ENCODE measurements at places on chromosomes 3 and 15.

DNA sequence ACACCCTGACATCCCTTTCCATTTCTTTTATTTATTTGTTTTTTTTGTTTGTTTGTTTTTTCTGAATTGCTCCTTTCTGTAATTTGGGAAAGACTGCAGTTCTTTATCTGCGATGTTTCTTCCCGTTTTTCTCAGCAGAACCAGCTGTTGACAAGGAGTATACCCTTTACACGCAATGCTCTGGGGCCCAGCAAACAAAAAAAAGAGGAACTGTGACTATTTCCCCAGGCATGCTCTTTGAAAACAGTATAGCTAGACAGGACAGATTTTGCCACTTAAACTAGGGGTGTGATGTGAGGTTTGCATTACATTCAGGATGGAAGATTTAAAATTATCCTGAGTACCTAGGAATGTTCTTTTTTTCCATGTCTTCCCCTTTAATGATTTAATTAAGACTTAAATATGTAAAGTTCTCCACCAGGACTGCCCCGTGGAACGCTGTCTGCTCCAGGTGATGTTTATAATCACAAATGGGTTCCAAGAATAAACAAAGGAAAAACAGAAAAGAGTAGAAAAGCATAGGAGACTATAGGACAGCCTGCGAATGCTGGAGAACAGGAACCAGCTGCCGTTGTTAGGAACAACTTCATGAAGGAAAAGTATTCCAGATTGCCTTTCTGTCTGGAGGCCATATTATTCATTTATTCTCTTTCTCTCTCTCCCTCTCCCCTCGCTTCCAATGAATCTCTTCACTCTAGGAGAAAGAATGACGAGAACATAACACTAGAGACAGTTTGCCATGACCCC lies 43.3 kb downstream of the TGFBR2 start:
- peak; percentile 88 for DNase-seq

- peak; percentile 66 for DNase-seq
Observed at GRCh38 chr15:60865507-60865906, 363.6 kb downstream of the RORA start.

DNA sequence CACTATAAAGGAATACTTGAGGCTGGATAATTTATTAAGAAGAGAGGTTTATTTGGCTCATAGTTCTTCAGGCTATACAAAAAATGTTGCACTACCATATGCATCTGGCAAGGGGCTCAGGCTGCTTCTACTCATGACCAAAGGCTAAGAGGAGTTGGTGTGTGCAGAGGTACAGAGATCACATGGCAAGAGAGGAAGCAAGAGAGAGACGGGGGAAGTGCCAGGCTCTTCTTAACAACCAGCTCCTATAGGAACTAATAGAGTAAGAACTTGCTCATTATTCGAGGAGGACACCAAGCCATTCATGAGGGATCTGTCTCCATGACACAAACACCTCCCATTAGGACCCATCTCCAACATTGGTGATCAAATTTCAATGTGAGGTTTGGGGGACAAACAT lies 6.0 kb upstream of the FNDC3B start:
- DNase-seq: no peak

- DNase-seq: peak; percentile 80
Observed at GRCh38 chr15:32840507-32841245, 122.9 kb downstream of the GREM1 start.

DNA sequence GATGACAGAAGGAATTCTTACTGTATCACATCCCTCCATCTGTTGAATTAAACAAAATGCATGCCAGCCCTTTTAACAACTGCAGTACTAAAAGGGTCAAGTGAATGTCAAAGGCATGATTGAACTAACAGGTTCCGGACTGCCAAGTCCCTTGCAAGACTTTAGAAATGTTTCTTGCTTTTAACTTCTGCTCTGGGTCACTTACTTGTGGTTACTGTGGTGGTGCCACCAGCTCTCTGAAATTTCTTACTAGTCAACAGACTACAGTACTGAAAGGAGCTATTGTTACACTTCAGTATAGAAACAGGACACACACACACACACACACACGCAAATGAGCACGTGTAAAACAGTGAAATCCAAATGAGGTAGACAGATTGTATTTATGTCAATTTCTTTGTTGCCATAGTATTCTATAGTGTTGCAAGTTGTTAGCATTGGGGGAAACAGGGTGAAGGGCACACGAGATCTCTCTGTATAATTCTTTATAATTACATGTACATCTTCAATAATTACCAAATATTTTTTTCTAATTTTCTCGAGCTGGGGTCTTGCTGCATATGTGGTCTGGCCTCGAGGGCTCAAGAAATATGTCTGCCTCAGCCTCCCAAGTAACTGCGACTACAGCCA lies 79.9 kb upstream of the SLC25A26 start:
- DNase-seq: no peak

- peak; percentile 2 for DNase-seq
Observed at GRCh38 chr15:84033793-84034553, 201.6 kb upstream of the GOLGA6L4 start.

GRCh38 chr15:29736744-29737020 lies 85.6 kb downstream of the TJP1 start:
- peak; percentile 52 for DNase-seq

- DNase-seq: no peak
Observed at GRCh38 chr3:74839566-74839965, 225.1 kb upstream of the CNTN3 start.

- DNase-seq: peak; percentile 69
Observed at GRCh38 chr15:71743861-71744382, 66.4 kb upstream of the NR2E3 start.

DNA sequence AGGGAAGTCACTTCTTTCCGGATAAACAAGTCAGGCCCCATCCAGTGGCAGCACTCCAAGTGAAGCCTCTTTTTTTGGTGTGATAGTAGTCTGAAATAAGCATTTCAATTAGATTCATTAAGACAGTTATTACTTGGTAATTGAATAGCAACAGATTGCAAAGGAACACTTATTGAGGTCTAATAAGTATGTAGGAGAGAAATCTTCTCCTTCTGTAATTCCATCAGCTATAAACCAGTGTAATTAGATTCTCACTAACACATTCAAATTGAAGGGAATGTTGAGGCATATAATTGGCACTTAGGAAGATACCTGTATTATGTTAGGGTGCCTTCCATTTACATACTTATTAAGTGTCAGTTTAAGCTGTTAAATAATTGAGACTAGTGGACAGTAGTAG lies 73.9 kb downstream of the SEMA6D start:
- DNase-seq: no peak

DNA sequence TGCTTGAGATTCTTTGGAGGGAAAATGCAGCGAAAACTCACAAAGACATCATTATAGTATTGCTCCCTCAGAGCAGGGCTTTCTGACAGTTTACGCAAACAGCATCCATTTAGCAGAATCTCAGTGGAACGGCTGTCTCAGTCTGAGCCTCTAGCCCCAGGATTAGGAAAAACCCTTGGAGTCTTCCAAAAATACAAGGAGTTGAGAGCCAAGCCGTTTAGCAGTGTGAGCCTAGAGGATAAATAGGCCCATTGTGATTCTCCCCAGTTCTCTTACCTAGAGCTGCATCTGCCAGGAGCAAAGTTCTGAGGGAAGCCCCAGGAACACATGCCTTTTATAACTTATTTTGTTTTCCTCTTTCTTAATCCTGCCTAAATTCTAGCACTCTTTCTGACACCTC lies 359.6 kb downstream of the NTRK3 start:
- DNase-seq: no peak

DNA sequence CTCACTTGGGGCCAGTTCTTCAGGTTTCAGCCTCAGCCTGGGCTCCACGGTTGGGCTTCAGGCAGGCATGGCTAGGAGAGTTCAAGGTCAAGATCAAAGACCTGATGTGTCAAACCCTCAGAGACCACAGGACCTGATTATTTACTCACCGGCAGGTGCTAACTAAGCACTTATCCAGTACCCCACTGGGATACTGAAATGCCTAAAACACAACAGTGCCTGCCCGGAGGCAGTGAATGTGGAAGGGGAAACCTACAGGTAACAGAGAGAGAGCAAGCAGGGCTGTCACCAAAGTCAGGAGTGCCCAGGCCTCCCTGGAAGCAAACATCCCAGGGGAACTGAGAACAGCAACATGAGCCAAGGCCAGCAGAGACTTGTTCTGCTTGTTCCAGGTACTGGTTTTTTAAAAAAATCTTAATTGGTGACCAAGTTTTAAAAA lies 6.7 kb downstream of the IDH2 start:
- no peak for DNase-seq

- DNase-seq: no peak
Observed at GRCh38 chr3:151276038-151276686, 2.2 kb downstream of the P2RY14 start.

GRCh38 chr15:93231261-93231925 lies 142.4 kb upstream of the RGMA start:
- no peak for DNase-seq

DNA sequence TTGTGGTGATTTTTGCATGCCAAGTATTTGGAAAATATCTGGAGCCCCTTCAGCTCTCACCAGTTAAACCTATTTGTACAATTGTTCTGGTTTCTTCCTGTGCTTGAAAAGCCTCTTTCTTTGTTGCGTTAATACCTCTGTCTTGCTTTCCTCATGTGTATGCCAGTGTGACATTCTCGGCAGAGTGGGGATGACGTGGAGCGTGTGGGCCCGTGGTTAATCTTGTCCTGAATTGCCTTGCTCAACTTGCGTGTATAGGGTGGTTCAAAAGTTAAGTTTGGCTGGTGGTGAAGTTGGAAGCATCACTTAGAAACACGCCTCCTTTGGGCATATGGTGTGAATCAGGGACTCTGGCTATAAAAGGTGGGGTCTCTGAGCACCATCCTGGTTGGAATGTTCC lies 67.1 kb downstream of the IGF1R start:
- DNase-seq: no peak

- DNase-seq: peak; percentile 73
Observed at GRCh38 chr3:66483006-66483405, 17.8 kb downstream of the LRIG1 start.

DNA sequence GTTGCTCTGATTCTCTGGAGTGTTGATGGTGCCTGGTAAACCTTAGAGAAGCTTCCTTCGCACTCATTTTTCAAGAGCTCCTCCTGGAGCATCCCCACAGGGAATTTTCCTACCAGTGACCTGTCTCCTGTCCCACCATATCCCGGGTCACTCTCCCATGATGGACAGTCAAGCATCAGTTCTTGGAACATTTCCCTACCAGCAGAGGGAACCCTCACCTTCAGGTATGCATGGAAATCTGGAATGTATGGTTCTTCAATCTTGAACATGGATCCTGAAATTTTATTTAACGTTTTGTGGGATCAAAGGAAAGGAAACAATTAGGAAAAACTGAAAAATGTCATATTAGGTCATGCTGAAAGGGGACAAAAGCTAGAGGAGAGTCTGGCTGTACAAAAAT lies 153.8 kb downstream of the SPATA16 start:
- no peak for DNase-seq

- peak; percentile 82 for DNase-seq
Observed at GRCh38 chr3:149314807-149315578, 18.4 kb downstream of the TM4SF18 start.

- no peak for DNase-seq
Observed at GRCh38 chr3:49415931-49416601, 3.8 kb downstream of the TCTA start.

DNA sequence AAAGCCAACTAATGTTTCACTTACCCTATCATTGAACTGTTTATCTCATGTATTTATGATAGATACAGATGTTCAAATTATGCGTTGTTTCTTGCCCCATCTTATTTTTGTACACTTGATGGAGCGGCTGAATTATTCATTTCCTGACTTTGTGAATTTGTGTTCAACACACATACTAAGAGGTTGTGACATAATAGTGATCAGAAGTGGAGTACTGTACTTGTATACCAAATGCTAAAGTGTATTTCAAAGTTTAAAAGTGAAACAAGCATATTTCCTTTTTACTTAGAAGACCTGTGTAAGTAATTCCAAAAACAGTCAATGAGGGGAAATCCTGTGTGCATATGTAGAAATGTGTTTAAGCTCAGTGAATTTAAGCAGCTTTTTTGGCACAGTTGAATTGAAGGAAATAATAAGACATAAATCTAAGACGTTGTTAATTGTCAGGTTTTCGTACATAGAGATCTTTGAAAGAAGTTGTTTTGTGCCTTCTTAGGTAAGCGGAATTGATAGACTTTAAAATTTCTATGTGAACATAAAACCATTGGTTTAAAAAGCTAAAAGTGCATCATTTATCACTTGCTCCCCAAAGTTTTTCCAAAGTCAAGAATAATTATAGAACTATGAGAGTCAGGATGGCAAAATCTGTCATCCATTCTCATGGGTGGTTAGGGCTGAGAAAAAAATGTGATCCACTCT lies 1.9 kb downstream of the NFKBIZ start:
- no peak for DNase-seq

GRCh38 chr15:35115155-35115725 lies 30.1 kb upstream of the NANOGP8 start:
- DNase-seq: peak; percentile 16

- peak; percentile 89 for DNase-seq
Observed at GRCh38 chr3:120095226-120095978, 1.2 kb upstream of the GSK3B start.

- no peak for DNase-seq
Observed at GRCh38 chr3:117356091-117356705, 646.6 kb downstream of the TUSC7 start.

DNA sequence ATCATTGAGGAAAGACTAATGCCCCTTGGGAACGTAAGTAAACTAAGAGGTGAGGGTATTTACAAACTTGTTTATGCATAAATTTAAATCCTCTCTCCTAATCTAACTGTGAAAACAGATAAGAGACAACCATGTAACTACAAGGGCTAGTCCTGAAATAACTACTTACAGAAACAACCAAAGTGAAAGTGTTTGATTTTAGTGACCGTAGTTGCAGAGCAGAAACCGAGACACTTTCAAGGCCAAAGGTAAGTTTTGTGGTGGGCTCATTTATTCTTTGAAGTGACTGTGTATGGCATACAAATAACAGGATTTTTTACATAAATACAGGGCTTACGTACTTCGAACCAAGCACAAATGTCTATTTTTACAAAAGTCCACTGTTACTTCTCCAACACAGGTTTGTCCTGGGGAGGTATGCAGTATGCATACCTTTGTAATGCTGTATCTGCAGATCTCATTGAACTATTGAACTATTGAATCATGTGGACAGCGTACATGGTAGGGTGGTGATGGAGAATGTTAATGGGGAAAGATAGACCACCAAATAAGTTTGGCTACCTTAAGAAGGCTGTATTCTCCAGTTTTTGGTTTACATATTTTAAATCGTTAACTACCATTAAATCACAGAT lies 99.6 kb upstream of the RBMS3 start:
- DNase-seq: no peak

DNA sequence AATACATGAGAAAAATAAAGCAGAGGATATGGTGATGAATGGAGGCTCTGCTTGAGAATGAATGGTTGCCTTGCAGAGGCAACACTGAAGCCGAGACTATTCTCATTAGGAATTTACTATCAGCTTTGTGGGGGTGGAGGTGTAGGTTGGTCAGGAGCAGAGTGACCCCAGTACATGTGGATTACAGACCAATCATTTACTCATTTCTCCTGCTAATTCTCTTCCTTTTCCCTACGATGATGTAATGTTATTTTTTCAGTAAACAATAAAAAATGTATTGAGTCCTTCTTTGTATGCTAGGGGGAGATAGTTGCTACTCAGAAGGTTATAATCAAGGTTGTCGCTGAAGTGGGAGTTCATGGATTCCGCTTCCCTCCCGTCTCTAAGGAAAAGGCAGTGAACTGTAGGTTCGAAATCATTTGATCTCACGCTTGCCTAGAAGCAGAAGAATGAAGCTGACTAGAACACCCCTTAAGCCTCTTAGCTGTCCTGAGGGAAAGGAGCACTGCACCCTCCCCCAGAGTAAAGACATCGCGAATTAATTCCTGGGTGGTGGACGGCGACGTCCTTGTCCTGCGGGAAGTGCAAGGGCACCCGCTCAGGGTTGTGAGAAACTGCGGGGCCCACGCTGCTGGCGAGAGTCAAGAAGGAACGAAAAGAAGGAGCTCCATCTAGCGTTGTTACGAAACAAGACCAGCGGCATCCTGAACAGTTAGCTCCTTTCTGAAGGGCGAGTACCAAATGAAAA lies 213.2 kb upstream of the PFN2 start:
- DNase-seq: peak; percentile 83

Measured in IMR-90 (cell line).